ENCODE measurements at places on chromosomes 5 and 9.

- DNase-seq = no peak
These were observed 887 bp upstream of the MAP3K1 start for GRCh38 chr5:56814361-56814962.

GRCh38 chr5:96112123-96112670 lies 150.5 kb upstream of the ELL2 start:
- DNase-seq = no peak

- DNase-seq = no peak
These were observed 237.2 kb downstream of the FBXL7 start for GRCh38 chr5:15737036-15737821.

GRCh38 chr9:8014997-8015682 lies 215.6 kb upstream of the DMAC1 start:
- DNase-seq = no peak

- no peak for DNase-seq
These were observed 152.5 kb downstream of the INSYN2B start for GRCh38 chr5:169827769-169828168.

- no peak for DNase-seq
These were observed 208.4 kb downstream of the CD180 start for GRCh38 chr5:66987949-66988838.

DNA sequence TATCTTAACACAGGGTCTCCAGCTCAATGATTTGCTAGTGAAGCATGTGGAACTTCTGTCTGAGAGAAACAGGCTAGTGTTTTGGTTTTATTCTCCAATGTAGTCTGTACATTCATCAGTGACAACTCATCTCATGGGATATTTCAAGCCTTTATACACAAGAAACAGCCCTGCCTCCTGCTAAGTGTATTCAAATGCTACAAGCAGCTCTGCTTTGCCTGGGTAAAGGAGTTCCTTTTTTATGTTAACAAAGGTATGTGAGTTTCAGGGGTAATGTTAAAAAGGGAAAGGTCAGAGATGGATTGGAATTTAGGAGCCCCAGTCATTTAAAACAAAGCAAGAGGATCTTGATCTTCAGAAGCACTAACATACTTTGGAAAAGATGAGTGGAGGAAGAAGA lies 498.7 kb downstream of the ISL1 start:
- DNase-seq = no peak

DNA sequence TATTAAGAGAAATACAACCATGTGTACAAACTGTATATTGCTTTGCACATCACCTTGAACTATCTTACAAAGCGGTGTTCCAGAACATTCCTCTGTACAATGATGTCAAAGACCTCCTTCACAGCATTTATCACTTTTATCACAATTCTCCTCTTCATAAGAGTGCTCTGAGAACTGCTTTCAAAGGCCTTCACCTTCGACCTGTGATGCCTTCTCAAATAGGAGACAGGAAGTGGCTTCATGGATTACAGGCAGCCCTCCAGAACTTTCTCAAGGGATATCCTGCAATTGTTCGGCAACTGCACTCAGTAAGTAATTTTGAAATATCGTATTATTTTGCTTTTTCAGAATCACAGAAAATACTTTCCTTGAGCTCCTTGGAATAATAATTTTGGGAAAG lies 68.0 kb upstream of the IL7R start:
- no peak for DNase-seq

DNA sequence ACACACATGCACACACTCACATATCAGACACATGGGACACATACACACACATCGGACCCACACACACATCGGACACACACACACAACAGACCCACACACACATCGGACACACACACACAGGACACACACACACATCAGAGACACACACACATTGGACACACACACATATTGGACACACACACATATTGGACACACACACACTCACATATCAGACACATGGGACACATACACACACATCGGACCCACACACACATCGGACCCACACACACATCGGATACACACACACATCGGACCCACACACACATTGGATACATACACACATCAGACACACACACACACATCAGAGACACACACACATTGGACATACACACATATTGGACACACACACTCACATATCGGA lies 12.8 kb upstream of the LAMC3 start:
- no peak for DNase-seq

DNA sequence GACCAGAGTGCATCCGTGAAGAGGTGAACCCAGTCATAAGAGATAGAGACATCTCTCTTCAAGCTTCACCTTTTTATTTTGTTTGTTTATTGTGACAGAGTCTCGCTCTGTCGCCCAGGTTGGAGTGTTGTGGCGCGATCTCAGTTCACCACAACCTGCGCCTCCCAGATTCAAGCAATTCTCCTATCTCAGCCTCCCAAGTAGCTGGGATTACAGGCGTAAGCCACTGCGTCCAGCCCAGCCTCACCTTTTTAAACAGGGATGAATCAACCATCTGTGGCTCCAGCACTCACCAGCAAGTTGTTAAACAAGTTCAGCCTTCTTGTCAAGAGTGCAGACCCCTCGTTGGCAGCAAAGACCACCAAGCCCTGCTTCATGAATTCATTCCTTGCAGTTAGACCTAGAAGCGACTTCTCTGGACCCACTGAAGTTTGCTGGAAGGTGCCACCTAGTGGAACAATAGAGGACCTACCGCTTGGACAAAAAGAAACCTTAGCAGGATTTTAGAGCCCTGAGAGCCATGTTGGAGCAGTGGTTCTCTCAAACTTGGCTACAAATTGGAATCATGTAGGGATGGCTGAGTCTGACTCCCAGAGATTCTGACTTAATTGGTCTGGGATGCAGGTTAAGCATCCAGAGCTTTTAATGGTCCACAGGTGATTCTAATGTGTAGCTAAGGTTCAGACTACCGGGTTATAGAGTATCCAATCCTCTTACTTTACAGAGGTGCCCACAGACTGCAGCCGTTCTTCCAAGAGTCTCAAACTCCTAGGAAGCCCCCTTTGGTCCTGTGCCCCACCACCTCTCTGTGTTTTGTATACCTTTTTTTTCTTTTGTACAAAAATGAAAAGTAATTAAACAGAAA lies 10.5 kb upstream of the GALNT10 start:
- DNase-seq = no peak

- no peak for DNase-seq
These were observed 342.1 kb upstream of the NUDT12 start for GRCh38 chr5:103904651-103905050.

DNA sequence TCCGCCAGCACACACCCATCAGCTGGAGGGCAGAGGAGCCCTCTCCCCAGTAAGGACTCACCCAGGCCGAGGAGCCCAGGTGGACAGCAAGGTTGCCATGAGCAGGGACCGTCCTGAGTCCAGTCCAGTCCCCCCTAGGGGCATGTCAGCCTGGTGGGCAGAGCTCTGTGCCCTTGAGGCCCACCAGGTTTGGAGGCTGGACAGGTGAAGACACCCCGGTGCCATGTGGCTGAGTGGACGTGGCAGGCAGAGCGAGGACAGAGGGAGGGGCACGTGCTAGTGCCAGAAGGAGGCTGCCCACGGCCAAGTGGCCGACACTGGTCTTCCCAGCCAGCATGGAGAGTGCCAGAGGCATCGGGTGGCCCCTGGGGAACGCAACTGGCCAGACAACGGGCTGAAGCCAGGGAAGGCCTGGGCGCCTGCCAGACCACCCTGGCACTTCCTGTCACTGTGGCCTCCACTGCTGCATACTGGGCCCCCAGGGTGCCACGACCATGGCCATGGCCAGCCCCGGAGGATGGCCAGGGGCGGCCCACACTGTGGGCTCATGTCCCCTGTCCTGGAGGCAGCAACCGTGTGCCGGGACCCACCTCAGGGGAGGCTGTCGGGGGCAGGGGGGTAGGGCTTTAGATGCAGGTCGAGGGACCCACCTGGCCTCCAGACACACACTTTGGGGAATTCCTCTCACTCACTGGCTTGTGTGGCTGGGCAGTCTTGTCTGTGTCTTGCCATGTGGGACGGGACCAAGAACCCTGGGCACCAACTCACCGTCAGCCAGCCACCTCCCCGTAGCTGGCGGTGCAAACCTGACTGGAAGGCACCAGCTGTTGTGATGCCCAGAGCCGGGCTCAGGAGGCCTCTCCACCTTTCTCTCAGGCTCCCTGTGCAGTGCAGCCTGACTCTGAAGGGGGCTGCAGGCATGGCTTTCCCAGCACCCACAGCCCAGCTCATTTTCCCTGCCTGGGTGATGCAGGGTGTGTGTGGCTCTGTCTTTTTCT lies 42.3 kb upstream of the LPCAT1 start:
- DNase-seq = no peak

DNA sequence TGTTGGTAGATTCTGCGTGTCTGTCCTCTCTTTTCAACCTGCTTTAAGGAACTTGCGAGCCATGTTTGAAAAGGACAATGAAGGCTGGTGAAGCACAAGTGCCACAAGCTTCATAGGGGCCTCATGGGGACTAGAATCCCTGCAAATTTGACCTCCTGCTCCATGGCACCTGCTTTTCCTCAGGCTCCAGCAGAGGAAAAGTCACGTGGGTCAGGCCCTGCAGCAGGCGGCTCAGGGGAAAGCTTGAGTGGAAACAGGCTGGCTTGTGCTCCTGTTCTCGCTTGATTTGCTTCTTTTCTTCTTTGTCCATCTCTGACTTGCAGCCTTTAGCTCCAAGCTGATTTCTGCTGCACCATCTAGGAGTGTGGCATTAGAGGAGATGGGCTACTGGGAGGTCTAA lies 187.6 kb upstream of the MAST4 start:
- no peak for DNase-seq

GRCh38 chr5:66284588-66285342 lies 140.7 kb downstream of the SREK1 start:
- DNase-seq = no peak

DNA sequence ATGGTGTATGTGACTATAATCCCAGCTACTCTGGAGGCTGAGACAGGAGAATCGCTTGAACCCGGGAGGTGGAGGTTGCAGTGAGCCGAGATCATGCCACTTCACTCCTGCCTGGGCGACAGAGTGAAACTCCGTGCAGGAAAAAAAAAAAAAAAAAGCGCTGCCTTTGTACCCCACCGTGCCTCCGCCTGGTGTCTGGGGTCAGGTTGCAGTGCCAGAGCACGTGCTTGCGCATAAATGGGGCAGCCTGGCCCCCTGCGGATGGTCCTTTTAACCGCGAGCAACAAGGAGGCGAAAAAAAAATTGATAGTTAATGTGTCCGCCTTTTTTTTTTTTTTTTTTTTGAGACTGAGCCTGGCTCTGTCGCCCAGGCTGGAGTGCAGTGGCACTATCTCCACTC lies 6.3 kb upstream of the CCNB1 start:
- no peak for DNase-seq
